ENCODE measurements at places on chromosomes 6 and 20.

DNA sequence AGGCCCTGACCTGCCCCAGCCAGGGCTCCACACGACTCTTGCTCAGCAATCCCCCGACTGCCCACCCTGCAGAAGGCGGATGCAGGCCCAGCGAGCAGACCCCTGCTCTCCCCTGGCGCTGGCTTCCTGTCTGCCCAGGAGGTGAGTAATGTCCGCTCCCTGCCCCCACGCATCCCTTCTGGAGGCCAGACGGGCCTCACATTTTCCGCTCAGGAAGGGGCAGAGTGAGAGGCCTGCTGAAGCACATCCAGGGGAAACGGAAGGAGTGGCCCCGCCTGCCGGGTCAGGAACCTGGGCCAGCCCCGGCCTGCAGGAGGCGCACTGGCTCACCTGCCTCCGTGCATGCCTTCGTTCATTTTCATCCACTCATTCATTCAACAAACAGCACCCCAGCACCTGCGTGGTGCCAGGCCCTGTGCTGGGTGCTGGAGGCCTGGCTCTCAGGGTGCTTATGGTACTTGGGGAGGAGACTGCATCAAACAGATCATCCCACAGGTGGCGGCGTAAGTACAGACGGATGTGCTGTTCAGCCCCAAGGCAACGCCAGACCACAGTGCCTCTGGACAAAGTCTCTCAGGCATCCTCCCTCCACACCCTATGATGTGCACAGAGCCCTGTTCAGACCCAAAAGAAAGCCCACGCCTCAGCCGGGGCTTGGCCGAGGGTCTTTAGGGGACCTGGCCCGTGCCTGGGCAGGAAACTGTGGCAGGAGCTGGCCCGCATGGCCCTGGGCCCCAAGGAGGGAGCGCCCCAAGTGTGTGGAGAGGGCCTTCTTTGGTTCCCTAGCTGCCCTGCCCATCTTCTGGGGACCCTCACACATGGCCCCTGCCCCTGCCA is 112.1 kb downstream of the ASXL1 start:
- no peak for DNase-seq

DNA sequence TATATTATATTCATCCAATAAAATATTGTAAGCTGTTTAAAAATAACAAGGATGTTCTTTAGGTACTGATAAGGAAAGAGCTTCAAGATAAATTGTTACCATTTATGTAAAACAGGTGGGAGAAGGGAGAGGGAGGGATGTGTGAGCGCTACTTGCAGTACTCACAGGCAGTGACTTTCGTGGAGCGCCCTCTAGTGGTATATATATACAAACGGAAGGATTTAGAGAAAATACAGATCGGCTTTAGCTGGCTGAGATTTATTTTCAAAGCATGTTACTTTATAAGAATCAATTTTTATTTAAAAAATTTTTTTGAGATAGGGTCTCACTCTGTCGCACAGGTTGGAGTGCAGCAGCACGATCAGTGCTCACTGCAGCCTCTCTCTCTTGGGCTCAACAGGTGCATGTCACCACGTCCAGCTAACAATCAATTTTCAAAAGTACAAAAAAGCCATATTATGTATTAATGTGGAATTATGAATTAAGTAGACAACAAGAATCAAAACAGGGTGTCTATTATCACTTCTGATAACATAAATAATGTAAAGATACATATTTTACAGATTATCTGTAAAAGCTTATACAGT is 3.3 kb upstream of the MOG start:
- no peak for DNase-seq

- no peak for DNase-seq
These were observed 60.7 kb downstream of the EZR start for GRCh38 chr6:158758451-158758860.

GRCh38 chr6:168671863-168672546 is 231.0 kb downstream of the SMOC2 start:
- DNase-seq = no peak

GRCh38 chr6:45310118-45310788 is 17.9 kb upstream of the RUNX2 start:
- DNase-seq = no peak

GRCh38 chr6:167093406-167093921 is 29.4 kb upstream of the CCR6 start:
- no peak for DNase-seq

DNA sequence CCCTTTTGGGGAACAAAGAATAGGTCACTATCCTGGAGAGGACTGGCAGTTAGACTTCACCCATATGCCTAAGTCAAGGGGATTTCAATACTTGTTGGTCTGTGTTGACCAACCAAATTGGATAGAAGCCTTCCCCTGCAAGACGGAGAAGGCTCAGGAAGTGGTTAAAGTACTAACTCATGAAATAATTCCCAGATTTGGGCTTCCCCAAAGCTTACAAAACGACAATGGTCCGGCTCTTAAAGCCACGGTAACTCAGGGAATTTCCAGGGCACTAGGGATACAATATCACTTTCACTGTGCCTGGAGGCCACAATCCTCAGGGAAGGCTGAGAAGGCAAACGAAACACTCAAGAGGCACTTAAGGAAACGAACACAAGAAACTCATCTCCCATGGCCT is 223.1 kb downstream of the GMPR start:
- DNase-seq = no peak

DNA sequence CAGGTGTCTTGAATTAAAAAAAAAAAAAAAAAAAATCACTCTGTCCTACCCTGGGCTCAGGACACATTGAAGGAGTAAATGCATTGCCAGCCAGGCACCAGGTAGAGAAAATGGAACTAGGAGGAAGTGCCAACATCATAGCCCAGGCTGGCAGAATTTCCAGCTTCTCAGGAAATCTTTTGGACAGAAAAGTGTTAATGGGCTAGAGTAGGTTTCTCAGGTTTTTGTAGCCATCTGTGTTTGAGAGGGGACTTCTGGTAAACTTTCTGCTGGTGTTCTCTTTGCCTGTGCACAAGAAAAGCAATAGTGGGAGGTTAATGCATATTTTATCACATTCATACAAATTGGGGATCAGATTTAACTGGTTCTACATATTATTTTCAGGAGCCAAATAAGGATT is 678.3 kb upstream of the NRSN1 start:
- no peak for DNase-seq
